Inflammatory macrophage treated with lipopolysaccharide for 4 hours (primary cell): ENCODE measurements at places on chromosomes 11 and 22.

DNA sequence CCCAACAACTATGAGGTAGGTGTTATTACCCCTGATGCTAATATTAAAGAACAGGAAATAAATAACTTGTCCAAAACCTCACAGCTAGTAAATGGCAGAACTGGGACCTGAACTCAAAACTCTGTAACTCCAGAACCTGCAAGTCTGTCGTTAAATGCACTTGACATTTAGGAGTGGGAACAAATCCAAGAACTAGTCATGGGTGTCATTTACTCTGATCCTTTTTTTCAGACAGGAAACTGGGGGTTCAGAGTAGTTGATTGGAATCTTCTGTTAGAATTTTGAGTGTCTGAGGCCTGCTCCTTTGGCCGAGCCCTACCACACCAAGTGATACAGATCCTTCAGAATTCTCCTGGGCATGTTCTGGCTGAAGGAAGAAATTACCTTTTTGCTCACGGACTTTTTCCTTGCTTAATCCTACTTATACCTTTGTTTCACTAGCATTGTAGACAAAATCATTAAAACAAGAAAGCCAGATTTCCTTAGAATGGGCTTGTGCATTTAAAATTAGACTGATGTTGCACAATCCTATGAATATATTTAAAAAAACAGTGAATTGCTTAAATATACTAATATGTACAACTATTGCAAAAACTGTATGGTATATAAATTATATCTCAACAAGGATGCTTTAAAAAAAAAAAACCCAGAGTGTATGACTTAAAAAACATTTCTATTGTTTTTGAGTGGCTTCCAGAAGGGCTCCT is 1.4 kb upstream of the YAP1 start:
- DNase-seq = no peak

- no peak for DNase-seq
Observed at GRCh38 chr11:17753641-17754040, 19.1 kb downstream of the KCNC1 start.

- DNase-seq = no peak
Observed at GRCh38 chr11:83151274-83151977, 5.5 kb upstream of the PCF11 start.

DNA sequence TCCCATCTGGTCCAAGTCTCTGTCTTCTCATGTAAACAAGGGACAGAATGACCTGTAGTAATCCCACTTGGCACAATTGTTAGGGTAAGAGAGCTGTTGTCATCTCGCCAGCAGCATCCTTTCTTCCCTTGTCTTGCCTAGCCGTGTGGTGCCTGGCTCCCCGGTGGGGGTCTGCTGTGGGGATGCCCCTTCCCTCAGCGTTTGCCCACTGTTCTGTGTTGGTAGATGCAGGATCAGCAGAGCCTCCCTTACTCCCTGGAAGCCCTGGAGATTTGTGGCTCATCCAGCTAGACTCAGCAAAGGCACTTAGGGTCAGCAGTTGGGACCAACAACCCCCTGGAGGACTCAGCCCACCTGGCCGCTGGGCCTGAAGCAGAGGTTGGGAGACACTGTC is 13.0 kb downstream of the ACO2 start:
- DNase-seq = no peak

GRCh38 chr11:133441964-133442660 is 90.2 kb downstream of the OPCML start:
- no peak for DNase-seq

DNA sequence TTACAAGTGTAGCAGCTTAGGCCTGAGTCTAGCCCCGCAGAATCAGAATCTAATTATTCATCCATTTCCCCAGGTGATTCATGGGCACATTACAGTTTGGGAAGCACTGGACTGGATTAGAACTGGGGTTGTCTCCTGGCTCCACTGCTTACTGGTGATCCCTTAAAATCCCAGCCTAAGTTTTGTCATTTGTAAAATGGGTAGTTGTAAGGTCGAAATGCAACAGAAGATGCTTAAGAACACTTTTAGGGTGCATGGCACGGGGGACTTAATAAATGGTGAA is 1.3 kb downstream of the STX3 start:
- no peak for DNase-seq

- DNase-seq = peak; percentile 46
Observed at GRCh38 chr11:124669193-124669592, 4.3 kb downstream of the SIAE start.

DNA sequence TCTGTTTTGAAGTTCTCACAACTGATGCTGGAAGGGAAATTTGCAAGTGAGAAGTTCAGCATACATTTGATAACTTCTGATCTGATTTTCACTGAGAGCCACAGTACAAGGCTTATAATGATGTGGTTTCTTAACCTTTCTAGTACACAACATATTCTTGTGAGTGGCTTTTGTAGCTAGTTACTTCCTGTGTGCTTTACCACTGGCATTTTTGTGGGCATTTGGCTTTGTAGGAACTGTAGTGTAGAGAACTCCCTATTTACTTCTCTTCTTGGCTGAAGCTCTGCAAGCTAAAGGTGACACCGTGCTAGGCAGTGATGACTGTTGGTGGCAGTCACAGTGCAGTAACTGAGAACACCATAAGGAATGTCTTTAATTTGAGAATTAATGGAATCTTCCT is 14.9 kb downstream of the USP47 start:
- no peak for DNase-seq

- DNase-seq = no peak
Observed at GRCh38 chr11:66589996-66590675, 2.7 kb downstream of the CCDC87 start.
